ENCODE measurements at places on chromosomes 13 and 19.

DNA sequence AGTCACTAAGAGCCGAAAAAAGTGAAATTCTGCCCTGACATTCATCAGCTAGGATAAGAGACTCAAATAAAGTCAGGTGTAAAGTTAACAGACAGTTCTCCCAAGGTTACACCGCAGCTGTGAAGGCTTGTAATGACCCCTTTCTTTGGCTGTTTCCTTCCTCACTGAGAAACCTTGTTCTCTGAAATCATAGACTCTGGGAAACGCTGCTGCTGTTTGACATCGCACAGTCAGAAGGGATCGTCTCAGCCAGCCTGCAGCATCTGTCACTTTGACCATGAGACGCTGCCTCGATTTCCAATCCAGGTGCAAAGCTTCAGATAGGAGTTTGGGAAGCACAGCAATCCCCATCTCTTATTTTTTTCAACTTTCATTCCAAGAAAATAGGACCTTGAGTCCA is 678 bp downstream of the BCAT2 start:
- DNase-seq: no peak

DNA sequence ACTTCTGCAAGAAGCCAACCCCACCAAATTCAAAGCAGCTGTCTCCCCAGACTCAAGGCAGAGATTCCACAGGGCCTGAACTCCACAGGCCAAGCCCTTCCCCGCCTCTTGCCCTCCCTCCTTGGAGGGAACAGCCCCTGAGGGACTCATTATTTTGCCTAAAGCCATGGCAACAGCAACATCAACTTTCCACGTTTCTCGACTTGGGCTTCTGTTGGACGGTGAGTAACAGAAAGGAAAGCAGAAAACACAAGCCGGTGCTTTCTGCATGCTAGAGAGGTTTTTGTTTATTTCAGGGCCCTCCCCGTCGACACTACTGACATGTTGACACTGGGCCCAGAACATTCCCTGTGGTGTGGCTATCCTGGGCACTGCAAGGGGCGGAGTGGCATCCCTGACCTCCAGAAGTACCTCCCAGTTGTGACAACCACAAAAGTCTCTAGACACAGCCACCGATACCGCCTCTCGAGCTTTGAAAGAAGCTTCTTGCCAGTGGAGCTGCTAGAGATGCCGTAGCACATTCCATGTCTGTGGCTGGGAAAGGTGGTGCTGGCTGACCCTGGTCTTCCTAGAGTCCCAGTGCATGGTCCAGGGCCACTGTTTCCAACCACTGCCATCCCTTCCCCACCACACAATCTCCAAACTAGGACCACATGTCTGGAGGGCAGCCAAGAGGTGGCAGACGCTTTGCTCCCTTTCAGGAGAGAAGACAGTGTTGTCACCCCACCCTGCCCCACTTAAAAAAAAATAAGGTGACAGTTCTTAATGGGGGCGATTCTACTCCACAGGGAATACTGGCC is 12.8 kb downstream of the CAPS start:
- no peak for DNase-seq

DNA sequence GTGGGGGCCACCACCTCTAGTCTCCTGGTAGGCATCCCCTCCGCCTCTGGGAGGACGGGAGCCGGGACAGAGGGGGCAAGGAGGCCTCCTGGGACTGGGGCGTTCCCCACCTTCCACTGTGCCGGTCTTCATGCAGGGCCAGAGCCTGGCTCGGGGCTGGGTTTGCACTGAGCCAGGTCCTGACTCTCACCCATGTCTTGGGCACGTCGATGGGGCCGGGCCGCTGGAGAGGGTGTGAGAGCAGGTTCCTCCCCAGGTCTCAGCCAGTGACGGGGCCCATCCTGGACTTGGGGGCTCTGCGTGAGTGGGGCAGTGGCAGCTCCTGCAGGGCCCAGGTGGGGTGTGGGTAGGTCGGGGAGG is 26.6 kb downstream of the ATP11A start:
- DNase-seq: no peak

GRCh38 chr19:29372461-29372860 is 153.3 kb upstream of the VSTM2B start:
- DNase-seq: no peak

DNA sequence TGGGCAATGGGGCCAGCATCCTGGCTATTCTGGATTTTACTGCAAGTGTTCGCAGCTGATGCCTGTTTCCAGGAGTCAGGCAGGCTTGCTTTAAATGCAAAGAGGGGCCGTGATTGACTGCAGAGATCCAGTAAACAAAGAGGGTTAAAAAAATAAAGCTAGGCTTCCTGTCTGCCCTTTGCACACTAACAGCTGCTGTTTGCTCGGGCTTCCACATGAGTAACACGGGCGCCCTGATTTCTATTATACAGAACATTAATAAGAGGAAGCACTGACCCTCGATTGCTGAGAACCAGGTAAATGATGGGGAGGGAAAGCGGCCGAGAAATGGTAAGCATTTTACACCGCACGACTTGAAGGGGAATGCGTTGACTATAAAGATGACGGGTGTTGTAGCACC is 254.2 kb upstream of the ZNF507 start:
- no peak for DNase-seq
